Kidney epithelial cell (primary cell): ENCODE measurements at places on chromosomes 13 and 19.

DNA sequence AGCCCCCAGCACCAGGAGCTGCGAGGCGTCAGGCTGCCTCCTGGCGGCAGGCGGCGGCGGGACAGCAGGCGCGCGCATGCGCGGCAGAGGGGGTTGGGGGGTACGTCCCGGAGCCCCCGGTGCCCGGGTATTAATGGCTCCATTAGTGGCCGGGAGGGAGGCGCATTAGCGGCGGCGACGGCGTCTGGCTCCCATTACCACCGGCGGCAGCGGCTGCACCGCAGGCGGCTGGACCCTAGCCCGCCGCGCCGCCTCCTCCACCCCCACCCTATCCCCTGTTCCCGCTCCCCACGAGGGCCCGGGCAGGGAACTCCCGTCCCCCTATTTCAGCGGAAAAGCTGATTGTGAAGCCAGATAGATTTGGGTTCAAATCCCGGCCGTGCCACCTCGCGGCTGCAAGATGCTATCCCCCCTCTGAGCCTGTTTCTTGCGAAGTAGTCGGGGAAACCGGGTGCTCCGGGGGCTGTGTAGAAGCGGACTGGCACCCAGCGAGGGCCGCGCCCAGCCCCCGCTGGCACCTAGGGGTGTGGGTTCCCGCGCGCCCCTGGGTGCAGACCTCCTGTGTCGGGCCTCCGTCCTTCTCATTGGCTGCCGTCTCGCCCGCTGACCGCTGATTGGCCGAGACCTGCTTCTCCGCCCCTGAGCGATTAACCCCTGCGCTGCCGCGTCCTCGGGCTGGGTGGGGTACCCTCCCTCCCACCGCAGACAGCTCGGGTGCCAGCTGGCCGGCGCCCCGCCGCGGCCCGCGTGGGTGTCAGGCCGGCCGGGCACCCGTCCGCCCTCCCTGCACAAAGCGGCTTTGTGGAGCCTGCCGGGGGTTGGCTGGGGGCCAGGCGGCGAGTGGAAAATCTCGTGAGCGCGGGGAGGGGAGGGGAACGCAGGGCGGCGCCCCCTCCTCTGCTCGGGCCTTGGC is 11.1 kb downstream of the CIC start:
- no peak for DNase-seq

- no peak for DNase-seq
These were observed 9.1 kb downstream of the FRY start for GRCh38 chr13:32040689-32041088.

- no peak for DNase-seq
These were observed 2792.1 kb downstream of the PCDH9 start for GRCh38 chr13:64438084-64438483.

GRCh38 chr13:37632294-37632693 is 33.7 kb upstream of the POSTN start:
- no peak for DNase-seq

GRCh38 chr19:10245189-10245939 is 6.7 kb upstream of the MRPL4 start:
- DNase-seq = no peak

DNA sequence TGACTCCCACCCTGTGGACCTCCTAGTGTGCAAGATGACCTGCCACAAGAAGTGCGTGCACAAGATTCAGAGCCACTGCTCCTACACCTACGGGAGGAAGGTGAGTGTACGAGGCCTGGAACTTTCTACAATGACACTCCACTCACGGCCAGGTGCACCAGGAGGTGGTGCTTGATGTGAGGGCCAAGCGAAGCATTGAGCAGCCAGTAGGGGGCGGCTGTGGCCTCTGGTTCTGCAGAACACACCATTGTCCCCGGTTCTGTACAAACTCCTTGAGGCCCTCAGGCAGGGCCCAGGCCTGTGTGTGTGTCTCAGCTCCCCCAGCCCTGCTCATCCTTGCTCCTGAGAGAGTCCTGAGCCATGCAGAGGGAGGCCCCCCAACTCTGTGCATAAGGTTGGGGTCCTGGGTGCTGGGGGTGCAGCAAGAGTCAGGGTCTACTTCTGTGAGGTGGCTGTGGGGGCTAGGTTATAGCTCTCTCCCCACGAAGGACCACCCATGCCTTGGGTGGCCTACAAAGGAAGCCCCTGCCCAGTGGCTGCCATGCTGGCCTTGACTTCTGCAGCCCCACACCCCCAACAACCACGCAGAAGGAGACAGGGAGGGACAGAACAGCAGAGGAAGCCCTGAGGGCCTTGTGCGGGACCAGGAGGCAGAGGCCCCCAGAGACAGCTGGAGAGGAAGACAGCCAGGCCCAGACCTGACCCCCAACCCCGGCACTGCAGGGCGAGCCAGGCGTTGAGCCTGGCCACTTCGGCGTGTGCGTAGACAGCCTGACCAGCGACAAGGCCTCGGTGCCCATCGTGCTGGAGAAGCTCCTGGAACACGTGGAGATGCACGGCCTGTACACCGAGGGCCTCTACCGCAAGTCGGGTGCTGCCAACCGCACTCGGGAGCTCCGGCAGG is 9.7 kb upstream of the USE1 start:
- no peak for DNase-seq
